ENCODE measurements at places on chromosomes 5 and 9.

GRCh38 chr5:178323541-178323865, 90.9 kb upstream of the PHYKPL start:
- DNase-seq: no peak

- no peak for DNase-seq
These were observed 819.1 kb upstream of the GRAMD2B start for GRCh38 chr5:125604104-125604503.

GRCh38 chr5:65718576-65719310, 3.2 kb downstream of the SGTB start:
- no peak for DNase-seq

DNA sequence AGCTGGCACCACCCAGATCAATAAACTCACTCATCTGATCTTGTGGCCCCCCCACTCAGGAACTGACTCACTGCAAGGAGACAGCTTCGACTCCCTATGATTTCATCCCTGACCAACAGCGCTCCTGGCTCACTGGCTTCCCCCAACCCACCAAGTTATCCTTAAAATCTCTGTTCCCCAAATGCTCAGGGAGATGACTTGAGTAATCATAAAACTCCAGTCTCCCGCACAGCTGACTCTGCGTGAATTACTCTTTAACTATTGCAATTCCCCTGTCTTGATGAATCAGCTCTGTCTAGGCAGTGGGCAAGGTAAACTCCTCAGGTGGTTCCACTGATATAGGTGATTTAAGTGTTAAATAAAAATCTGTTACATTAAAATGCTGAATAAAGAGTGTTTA, 1.9 kb upstream of the TRIM32 start:
- DNase-seq: peak; percentile 17

DNA sequence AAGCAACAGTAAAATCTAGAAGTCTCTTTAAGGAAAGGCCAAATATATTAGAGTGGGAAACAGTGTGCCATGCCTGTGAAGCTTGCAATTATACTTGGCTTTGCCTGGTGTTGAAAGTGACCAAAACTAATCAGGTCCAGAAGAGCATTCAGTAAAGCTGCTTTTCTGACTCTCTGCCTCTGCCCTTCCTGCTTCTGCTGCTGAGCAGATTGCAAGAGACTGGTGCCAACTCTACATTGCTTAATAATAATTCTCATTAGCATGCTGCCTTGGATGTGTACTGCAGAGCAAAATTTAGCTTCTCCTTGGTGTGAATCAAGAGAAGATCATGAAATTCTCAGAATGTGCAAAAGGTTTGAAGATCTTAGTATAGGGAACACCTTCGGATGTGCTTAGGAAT, 120.4 kb upstream of the RFX3 start:
- DNase-seq: no peak

DNA sequence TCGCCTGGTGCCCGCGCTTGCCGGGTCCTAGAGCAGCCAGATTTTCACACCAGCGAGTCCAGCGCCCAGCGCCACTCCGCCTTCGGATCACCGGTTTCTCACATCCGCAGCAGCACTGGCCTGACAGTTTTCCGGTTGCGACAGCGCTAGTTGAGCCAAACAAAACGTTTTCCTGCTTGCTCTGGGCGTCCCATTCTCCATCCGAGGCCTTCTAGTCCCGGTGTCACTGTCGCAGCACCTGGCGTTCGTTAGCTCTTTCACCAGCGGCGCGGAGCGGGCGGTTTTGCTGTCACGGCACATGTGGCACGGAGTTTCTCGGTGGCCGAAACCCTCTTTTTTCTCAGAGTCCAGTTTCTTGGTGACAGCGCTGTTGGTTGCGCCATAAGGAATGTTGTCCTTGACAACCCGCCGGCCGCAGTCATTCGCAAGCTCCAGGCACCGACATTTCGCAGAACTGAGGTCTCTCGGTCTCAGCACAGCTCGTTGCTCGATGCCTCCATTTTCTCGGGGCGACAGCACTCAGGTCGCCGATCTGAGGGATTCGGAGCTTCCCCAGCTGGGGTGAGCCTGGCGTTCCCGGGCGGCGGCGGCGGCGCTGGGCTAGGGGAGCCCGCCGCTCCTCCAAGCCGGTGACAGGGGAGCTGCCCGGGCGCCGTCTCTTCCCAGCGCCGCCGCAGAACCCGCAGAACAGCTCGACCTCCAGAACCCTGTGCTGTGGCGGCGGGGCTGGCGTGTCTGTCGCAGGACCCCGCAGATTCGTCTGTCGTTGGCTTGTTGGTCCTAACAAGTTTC, 47.8 kb downstream of the ANXA2R start:
- no peak for DNase-seq

DNA sequence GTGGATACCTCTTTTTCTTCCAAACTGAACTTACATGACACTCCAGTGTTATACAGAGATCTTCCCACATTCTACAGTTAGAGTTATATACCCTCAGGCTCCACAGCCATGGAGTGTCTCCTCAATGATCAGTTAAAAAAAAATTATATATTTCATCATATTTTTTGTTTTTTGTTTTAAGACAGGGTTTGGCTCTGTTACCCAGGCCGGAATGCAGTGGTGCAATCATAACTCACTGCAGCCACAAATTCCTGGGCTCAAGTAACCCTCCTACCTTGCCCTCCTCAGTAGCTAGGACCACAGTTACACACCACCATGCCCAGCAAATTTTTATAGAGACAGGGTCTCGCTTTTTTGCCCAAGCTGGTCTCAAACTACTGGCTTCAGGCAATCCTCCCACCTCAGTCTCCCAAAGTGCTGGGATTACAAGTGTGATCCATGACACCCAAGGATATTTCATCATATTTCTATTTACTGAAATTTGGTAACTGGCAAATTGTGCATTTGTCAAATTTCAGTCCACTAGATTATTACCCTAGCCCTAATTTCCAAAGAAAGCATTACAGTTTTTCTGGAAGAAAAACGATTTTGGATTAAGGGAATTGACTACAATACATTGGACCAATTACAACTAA, 18.1 kb upstream of the SCAI start:
- DNase-seq: no peak

GRCh38 chr9:109498195-109499092, at the start of gene PTPN3:
TSS of gene PTPN3 (minus strand) at chr9:109498307. CDS start at chr9:109463434, 34,873 bp downstream.
- no peak for DNase-seq

DNA sequence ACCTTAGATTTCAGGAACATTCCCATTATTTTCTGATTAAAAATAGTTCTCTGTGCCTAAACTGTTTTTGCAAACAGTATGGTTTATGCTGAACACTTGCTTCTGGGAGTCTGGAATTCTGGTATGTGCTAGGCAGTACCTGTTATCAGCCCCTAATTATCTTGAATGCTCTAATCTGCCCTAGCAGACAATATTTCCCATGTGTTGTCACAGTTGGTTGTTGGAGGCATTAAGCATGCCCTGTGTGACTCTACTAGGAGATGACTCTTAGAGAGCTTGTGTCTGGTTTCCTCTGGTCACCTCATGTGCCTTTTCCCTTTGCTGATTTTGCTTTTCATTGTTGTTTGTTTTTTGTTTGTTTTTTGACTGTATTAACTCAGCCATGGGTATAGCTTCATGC, 36.6 kb downstream of the UHRF2 start:
- no peak for DNase-seq

GRCh38 chr5:36885566-36886485, 9.3 kb downstream of the NIPBL start:
- no peak for DNase-seq

DNA sequence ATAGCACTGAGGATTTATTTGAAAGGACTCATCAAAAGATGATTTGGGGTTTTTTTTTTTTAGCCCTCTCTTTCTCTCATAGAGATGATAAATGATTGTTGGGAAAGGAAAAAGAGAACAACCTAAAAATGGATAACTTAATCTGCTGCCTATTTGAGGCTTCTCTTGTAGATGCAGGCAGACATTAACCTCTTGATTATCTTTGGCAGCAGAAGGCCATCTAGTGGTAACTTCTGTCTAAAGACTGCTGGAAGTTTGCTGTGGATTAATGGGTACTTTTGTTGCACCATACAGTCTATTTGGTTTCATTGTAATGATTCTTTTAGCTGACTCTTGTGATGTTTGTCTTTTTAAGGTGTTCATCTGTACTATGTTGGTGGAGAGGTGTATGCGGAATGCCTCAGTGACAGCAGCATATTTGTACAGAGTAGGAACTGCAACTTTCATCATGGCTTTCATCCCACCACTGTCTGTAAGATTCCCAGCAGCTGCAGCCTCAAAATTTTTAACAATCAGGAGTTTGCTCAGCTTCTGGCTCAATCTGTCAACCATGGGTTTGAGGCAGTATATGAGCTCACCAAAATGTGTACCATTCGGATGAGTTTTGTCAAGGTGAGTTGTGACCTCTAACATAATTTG, 18.8 kb downstream of the SMIM32 start:
- peak; percentile 55 for DNase-seq

DNA sequence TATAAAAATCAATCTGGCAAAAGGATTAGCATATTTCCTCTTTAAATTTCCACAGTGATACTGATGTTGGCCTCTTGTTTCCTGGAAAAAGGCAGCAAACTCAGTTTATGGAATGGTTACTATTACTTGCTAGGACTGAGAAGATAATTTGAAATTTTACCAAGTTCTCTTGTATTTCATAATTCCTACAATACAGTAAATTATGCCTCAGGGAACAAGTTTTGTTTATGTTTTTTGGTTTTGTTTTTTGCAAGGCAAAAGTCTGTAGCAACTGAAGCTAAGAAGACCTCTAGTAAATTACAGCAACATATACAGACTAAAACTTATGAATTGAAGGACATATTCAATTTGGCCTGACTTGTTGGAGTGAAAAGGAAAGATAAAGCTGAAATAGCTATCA, 30.2 kb upstream of the SLCO6A1 start:
- DNase-seq: no peak

GRCh38 chr5:13746026-13746425, 198.5 kb downstream of the DNAH5 start:
- DNase-seq: peak; percentile 78

DNA sequence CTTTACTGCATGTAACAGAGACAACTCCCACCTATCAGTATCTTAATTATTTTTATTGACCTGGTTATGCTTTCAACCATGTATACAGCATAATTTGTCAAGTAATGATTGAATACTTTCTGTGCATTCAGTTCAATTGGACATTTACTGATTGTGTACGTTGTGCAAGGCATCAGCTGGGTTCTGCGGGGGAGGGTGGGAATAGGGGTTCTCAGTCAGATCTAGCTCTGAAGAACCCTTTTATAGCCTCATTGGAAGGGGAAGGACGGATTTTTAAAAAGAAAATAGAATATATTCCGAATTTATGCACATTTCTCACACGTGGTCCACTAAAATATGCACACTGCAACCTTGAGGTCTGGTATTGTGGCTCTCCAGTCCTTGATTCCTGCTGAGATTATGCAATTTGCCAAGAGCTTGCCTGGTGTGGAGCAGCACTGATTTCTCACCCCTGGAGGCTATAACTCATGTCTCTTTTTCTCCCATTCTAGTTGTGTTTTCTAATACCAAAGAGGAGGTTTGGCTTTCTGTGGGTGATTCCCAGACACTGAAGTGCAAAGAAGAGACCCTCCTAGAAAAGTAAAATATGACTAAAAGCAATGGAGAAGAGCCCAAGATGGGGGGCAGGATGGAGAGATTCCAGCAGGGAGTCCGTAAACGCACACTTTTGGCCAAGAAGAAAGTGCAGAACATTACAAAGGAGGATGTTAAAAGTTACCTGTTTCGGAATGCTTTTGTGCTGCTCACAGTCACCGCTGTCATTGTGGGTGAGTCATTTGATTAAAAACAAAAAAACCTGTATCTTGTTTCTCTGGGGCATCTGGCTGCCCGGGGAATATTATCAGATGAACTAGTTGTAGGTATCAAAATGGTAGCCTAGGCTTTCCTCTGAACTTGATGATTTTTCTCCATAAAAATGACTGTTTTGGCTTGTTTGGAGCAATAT, 1.7 kb downstream of the SLC1A3 start:
- DNase-seq: peak; percentile 25

DNA sequence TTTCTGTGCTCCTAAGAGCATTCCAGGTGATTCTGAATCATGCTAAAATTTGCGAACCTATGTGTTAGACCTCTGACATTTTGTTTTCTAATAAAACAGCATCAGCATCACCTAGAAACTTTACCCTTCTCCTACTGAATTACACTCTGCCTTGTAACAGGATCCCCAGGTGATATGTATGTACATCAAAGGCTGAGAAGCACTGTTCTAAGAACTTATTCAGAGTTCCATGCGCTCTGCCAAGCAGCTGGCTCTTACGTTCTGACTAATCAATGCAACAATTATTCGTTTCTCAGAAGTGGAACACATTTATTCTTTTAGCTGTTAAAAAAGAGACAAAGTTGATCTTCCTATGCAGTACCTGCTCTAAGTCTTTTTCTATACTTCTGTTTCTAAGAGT, 228.6 kb downstream of the SLF1 start:
- no peak for DNase-seq

DNA sequence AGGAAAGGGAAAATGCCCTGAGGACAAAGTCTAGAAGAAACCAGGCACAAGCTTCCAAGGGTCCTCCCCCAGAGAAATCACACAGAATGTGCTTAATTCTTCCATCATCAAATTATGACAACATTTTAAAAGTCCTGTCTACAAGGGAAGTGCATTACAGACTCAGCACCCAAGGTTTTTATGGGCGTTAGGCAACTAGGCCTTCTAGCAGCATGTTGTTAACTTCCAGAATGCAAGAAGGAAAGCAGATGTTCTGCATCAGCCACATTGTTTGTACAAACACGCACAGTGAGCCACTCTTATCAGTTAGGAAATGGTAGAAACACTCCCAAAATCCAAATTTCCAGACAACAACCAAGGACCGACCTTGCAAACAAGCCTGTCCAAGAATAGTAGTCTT, 26.5 kb downstream of the SMC5 start:
- no peak for DNase-seq

DNA sequence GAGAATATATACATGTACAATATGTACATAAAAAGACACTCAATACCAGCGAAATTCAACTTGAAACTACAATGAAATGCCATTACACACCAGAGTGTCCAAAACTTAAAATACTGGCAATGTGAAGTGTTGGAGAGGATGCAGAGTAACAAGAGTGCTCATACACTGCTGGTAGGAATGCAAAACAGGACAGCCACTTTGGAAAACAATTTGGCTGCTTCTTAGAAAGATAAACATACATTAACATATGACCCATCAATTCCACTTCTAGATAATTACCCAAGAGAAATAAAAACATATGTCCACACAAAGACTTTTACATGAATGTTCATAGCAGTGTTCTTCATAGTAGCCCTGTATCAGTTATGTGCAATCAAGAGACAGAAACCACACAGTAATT, 39.4 kb upstream of the BARX1 start:
- no peak for DNase-seq

- no peak for DNase-seq
These were observed 300.3 kb downstream of the MRPS30 start for GRCh38 chr5:45109062-45109461.

- peak; percentile 36 for DNase-seq
These were observed 114.0 kb downstream of the ADAMTSL1 start for GRCh38 chr9:18588002-18588401.

DNA sequence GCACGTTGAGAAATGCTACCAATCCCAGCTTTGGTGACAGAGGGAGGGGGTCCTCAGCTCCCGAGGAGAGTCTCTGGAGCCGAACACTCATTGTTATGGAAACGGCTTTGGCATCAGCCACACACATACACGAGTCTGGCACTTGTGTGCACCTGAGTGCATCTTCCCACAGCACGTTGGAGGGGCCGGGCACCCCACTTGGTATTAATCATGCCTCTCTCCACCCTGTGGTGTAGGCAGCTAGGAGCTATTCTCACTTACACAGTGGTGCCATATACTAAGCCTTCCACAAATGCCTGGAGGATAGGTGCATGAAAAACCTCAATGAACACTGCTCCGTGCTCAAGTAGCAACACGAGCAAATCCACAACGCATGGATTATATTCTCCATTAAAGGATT, 133.9 kb upstream of the PANK3 start:
- no peak for DNase-seq

Data from HT1080 (cell line).